ENCODE measurements at places on chromosomes 3 and 15.

DNA sequence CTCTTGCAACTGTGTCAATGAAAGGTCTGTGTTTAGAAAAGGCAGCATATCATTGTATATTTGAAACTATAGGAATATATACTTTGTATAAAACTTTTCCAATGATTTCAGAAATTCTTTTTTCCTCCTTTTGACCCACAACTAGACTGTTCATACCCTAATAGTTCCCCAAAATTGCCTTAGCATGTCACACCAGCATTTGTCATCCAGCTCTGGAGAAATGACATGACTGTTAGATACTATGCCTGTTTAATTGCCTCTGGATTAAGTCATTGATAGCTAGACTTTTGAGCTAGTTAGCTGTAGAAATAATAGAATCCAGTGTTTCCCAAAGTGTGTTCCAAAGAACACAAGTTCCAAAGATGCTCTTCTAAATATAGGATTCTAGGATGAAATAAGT, 32.4 kb downstream of the B3GALNT1 start:
- DNase-seq: no peak

DNA sequence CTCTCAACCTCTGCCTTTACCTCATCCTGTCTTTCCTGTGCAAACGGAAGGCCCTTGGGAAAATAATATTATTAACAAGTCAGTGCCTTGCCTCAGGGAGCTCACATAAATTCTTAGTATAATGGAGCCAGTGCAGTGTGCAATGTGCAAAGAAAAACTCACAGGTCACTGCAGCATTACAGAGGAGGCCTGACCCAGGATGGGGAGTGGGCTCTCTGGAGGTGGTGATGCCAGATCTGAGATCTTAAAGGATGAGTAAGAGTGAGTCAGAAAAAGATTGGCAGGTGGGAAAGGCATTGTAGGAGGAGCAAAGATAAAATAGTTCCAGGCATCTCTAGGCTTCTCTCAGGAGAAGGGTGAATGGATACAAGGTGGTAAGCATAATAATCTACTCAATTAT, 185.6 kb upstream of the ADAMTS9 start:
- DNase-seq: no peak

- peak; percentile 43 for DNase-seq
Measured at GRCh38 chr3:128801779-128802380, 75.9 kb downstream of the RAB7A start.

DNA sequence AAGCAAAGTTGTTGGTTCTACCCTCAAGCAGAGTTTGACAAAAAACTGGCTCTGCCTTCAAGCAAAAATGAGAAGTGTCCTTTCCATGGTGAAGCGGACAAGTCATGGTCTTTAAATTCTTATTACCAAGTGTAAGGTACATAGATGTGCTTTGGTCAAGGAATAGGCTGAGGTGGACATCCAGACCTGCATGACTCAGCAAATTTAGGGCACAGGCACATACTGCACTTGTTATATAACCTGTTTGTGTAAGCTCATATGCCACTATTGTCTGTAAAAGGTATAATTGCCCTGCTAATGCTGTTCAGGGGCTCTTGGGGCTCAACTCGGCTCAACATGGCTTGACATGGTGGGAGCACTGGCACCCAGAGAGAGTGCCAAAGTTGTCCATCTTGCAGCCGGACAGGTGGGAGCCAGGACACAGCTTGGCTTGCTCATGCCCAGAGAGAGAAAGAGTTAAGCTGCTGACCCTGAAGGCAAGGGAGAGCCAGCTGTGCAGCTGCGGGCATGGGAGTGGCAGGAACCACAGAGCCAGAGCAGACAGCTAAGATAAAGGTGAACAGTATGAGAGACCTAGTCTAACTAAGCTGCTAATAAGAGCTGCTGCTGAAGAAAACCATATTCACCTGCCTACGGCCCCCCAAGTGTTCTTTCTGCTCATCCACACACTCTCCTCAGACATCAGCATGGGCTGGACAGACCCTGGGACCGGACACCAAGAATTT, 17.7 kb downstream of the MCCC1 start:
- DNase-seq: no peak

DNA sequence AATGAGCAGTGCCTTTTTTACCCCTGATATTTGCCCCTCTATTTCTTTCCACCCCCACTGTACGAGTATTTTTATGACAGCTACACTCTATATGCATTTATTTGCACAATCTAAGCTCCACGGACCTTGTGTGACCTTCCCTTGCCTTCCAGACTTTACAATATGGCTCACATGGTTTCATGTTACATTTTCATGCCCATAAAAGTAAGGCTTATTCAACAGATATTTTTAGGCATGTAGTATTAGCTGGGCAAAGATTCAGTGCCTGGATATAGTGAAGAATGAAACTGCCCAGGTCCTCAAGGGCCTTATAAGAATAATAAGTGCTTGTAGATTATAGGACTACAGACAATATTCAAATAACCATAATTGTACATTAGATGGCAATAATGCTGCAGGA, 481.9 kb upstream of the CNTN4 start:
- DNase-seq: no peak

DNA sequence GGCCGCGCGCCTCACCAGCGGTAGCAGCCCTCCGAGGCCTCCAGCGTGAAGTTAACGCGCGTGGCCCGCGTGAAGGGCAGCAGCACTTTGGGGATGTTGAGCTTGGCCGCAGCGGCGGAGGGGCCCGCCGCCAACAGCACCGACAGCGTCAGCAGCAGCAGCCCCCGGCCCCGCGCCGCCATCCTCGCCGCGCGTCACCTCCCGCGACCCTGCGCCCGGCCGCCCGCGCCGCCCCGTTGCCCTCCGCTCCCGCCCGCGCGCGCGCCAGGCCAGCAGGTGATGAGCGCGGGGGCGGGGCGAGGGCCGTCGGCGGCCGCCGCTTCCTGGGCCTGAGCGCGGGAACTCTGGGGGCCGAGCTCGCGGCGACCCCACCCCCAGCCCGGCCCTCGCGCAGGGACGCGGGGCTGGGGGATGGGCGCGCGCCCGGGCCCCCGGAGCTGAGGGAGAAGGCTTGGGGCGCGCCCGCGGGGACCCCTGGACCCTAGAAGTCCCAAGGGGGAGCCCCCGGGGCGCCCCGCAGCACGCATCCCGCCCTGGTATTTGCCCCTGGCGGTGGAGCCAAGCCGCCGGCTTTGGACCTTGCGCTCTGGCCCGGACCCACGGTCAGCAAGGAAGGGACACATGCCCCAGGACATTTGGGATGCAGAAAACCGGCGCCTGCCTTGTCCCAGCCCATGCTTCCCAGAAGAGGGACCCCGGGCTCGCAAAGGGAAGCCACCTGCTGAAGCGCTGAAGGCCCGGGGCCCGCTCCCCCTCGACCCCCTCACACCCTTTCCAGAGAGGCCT, at the start of gene NUP210:
Gene NUP210, minus strand, starts transcription at position 278 of the 786 bp plus-strand sequence. Its CDS starts 96 bp downstream, at position 182.
- DNase-seq: peak; percentile 68

GRCh38 chr3:193333229-193333628, 45.3 kb downstream of the ATP13A5 start:
- no peak for DNase-seq

DNA sequence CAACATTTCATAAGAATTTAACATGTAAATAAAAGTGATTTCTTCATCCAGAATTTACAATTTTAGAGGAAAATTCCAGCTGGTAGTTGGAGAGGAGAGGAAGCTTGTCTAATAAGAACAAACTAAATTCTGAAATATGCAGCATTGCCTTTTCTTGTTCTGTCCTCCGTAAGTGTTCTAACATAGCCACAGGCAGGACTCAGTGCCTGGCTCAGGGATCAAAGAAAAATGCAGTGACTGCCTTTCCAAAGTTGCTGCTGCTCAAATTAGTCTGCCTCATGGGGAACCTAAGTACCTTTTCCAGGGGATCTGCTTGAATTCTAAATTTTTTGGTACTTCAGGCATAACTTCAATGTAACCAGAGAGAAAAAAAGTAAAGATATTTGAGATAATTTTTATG, 713.0 kb upstream of the CADM2 start:
- DNase-seq: no peak
